CD4-positive, alpha-beta T cell treated with Interleukin-21 for 1 hour (primary cell): ENCODE measurements at places on chromosomes 5 and 9.

DNA sequence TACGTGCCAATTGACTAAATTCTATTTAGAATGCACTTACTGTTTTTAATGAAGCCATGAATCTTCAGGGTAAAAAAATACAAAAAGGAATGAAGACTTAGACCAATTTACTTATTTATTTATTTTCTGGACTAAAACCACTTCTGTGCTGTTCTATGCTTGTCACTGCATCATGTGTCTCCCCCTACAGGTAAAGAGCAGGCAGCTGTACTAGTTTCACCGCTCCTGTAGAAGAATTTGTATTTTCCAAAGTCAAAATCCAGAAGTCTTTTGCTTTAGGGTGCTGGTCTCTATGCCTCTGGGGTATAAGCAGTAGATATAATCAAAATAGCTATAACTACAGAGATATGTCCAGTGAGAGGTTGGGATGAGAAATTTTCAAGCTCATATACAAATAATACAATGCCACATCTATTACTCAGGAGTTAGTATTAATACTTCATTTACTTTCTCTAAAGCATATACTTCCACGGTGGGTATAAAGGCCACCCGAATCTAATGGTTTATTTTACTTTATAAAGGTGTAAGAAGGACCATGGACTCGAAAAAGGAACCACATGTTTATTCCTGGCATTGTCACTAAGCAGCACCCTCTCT is 591.5 kb downstream of the RAB3C start:
- peak; percentile 69 for DNase-seq

DNA sequence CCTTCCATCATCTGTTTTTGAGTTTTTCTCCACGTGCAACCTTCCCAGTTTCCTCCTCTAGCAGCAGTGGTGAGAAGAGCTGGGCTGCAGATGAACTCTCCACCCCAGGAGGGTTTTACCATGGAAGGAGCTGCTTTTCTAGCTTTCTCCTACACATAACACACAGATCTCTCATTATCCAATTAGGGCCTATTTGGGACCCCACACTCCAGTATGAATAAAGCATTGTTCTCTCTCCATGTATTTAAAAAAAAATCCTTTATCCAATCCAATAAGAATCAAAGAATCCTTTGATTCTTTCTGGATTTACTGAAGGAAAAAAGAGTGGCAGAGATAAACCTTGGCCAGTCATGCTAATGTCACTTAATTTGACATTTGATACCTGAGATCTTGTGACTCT is 31.6 kb upstream of the NAA35 start:
- no peak for DNase-seq

GRCh38 chr9:127642082-127642740 is 30.1 kb downstream of the STXBP1 start:
- no peak for DNase-seq

- no peak for DNase-seq
Observed at GRCh38 chr5:152406082-152406481, 1.0 kb upstream of the NMUR2 start.

GRCh38 chr5:10789726-10790125 is 28.7 kb upstream of the DAP start:
- DNase-seq, result no peak

- no peak for DNase-seq
Observed at GRCh38 chr9:96202971-96203780, 98.8 kb downstream of the HSD17B3 start.
